ENCODE measurements at places on chromosomes 16 and 17.

DNA sequence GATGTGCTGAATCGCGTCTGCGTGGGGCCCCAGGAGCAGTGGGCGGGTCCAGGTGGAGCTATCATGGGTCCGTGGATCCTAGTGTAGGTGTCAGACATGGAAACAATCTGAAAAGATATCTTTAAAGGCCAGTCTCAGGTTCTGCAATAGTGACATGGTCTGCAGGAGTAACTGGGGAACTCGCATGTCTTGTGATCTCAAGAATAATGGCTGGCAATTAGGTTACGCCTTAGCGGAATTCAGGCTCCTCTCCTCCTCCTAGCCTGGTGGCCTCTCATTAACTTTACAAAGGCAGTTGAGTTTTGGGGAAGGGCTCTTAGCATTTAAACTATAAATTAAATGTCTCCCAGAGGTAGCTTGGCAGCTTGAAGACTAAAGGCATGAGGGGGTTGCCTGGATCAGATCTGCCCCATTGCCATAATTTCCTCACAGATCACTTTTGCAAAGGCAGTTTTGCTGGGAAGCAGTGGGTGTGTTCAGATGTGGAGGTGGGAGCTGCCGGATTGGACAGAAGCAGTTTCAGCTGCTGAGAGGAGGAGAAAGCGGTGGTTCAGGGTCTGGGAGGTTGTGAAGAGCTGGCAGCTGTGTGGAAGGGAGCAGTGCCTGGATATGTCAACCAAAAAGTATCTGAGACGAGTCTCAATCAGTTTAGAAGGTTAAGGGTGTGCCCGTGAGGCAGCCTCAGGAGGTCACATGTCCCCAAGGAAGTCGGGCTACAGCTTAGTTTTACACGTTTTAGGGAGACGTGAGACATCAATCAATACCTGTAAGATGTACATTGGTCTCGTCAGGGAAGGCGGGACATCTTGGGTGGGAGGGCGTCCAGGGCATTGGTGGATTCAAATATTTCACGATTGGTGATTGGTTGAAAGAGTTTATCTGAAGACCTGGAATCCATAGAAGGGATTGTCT lies 2.7 kb downstream of the TBCD start:
- DNase-seq = no peak

GRCh38 chr16:89123001-89123830 lies 29.6 kb downstream of the ACSF3 start:
- no peak for DNase-seq

DNA sequence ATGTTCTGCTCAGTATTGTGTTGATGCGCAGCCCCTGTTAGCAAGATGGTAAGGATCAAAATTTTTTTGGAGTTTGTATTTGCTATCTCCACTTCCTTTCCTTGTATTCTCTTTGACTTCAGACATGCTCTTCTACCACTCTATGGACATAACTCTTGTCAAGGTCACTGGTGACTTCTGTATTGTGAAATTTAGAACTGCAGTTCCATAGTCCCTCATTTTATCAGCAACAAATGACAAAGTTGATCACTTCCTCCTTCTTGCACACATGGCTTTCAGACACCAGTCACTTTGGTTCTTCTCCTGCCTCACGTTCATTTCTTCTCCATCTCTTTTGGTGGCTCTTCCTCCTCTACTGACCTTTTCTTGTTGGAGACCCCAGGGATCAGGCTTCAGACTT lies 21.1 kb downstream of the COX11 start:
- DNase-seq = no peak

GRCh38 chr17:51860954-51861561 lies 297.5 kb downstream of the CA10 start:
- no peak for DNase-seq

DNA sequence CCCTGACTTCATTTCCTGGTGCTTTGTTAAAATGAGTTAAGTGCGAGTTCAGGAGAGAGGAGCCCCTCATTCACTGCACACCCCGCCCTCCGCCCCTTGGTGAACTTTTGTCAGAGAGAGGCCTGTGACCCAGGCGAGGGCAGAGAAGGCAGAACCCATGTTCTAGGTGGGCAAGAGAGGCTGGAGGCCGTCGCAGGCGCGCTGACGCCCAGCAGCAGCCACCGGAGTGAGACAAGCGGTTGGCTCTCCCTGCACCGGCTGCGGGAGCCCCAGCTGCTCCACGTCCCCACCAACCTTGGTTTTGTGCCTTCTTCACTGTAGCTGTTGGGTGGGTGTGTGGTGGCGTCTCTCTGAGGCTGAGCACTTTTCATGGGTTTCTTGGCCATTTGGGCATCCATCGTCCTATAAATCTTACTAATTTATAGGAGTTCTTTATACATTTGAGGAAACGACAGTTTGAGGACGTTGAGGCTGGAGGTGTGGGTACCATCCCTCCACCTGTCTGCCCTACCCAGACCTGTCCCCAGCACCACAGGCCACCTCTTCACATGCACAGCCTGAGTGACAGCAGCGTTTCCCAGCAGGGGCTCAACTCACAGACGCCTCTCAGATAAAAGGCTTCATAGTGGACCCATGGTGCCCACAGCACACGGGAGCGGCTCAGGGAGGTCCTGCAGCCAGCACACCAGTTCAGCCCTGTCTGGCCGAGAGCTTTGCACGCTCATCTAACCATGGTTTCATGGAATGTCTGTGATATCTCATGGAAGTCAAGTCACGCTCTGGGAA lies 45.2 kb upstream of the CBFA2T3 start:
- no peak for DNase-seq

DNA sequence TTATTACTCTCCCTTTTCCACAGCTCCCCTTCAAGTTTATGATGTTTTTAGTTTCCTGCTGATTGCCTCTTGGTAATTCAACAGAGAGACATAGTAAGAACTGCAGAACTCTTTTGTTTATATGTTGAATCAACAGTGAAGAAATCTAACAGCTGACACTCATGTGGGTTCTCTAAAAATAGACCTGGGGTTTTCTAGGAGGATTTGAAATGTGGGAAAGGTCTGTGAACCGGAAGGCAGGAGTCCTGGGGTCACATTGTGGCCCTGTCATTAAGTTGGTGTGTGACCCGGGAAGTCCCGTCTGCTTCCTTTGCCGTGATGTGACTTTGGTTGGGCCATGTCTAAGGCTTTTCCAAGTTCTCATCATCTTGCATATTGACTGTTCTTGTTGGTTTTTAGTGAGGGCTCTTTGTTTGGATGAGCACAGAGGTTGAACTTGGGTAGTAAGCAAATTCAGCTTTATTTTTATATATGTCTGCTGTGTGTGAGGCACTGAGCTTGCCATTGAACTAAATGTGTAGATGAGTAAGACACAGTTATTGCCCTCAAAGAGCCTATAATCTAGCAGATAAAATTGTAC lies 48.5 kb upstream of the HS3ST3A1 start:
- no peak for DNase-seq

DNA sequence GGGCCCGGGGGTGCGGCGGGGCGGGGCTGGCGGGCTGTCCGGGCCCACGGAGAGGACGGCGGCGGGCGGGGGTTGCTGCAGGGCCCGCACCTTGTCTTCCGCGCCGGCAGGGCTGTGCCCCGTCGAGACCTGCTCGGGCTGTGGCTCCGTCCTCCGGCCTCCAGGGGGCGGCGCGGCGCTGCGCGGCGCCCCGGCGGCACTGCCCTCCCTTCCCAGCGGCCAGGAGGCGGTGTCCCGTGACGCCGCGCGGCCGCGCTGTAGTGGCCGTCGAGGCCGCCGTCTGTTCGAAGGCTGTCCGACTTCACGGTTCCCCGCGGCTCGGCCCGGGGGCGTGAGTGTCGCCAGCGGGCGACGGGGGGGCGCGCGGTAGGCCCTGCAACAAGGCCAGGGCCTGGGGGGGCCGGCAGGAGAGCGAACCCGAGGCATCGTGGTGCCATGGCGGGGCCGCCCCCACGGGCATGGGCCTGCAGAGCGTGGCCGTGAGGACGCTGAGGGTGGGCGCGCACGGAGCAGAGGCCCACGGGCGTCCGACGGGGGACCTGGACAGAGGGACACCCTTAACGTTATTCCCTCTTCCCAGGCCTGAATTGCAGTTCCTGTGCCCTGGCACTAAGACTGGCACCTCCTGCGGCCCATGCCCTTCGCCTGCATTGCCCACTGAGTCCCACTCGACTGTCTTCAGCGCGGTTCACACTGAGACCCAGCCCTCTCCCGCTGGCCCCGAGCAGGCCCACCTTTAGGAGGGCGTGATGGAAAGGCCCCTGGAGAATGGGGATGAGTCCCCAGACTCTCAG lies at the start of gene PLEKHG4:
Gene PLEKHG4 (plus strand): TSS at position 237 of the 794 bp plus-strand sequence. CDS start 513 bp downstream, at position 750.
- peak; percentile 53 for DNase-seq

All from stimulated activated CD8-positive, alpha-beta memory T cell treated with anti-CD3 and anti-CD28 coated beads, Interleukin-15, amount 100 ng/mL, for 4 hours (primary cell).